Stimulated activated CD8-positive, alpha-beta memory T cell treated with anti-CD3 and anti-CD28 coated beads, Interleukin-7, amount 100 ng/mL, for 1 hour (primary cell): ENCODE measurements at places on chromosomes 12 and 14.

DNA sequence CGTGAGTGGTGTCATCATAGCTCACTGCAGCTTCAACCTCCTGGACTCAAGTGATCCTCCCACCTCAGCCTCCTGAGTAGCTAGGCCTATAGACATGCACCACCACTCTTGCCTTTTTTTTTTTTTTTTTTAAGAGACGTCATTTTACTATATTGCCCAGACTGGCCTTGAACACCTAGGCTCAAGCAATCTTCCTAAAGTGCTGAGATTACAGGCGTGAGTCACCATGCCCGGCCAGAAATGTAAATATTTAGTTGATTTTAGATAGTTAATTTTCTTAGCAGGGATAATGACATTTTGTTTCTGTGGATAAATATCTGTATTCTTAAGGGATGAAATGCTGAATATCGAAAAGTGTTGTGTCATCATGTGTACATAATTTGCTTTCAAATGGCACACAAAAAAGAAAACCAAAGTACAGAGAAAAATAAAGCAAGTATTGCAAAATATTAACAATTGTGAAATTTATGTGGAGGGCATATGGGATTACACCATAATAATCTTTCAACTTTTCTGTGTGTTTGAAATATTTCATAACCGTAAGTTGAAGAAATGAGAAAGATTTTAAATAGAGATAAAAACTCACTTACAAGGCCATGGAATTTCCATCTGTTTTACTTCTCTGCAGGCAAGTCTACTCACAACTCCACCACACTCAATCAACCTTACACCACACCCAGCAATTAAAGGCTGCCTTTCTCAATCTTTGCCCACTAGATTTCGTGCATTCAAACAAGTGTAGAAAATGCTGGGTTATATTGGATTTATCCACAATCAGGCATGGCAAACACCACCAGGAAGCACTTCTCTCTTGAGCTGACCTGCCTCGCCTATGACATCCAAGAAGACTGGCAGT lies 93.7 kb downstream of the SPTSSA start:
- no peak for DNase-seq

GRCh38 chr14:76121089-76121748 lies 30.5 kb upstream of the GPATCH2L start:
- DNase-seq = no peak

- no peak for DNase-seq
Measured at GRCh38 chr12:128456922-128457321, 190.0 kb downstream of the TMEM132C start.

DNA sequence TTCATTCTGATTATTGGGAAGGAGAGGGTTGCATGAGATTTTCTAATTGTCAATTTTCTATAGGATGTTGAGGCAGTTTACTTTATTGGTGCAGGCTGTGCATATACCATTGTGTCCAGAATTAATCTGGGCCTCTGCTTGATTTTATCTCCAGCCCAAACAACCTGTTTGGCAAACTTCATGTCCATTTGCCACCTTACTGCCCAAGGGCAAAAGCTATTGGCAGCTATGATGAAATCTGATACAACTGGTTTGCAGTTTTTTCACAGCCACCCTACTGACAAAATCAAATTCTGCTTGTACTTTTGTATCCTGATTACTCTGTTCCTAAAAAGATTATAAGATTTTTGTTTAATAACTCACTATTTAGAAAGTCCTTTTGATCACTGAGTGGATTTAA lies 789.2 kb upstream of the FBXO33 start:
- no peak for DNase-seq

- DNase-seq = no peak
Measured at GRCh38 chr12:28053564-28053963, 81.0 kb upstream of the PTHLH start.

DNA sequence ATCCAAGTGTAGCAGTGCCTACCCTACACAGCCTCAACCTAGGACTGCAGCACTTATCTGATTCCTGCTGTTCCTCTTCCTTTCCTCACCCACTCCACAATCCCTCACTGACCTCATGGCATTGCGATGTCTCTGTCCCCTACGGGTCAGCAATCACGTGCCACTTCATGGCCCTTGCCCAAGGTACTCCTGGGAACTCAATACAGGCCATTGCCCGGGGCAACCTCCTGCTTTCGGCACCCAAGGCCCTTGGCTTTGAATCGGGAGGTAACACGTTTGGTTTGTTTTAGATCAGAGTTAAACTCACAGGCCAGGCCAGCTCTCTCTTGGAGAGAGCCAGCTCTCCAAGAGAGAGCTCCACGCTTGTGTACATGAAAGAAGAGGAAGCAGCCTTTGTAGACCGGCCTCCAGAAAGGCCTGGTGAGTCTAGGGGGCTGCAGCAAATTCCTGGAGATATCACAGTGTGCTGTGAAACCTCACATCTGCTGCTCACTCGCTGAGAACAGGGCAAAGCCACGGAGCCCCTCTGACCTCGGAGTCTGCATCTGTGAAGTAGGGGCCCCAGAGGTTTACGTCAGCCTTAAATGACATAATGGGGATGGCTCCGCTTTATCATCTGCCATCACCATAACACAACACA lies 12.2 kb downstream of the CLMN start:
- DNase-seq = no peak

DNA sequence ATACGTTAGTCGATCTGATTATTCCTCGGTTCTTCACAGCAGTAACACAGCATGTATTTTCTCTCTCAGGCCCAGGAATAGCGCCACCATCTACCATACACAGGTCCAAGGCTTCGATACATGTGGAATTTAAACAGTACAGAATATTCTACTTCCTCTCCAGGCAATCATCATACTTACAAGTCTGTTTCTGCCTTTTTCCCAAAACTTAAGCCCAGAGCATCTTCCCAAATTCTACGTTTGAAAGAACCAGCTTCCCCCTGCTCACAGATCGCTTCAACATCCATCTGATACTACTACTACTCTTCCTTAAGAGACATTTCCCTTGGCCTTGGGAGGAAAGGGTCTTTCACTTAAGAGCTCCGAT lies 626 bp downstream of the TXNDC16 start:
- no peak for DNase-seq

- DNase-seq = no peak
Measured at GRCh38 chr14:76927971-76928700, 100.4 kb downstream of the IRF2BPL start.
